ENCODE measurements at places on chromosomes 7 and 10.

DNA sequence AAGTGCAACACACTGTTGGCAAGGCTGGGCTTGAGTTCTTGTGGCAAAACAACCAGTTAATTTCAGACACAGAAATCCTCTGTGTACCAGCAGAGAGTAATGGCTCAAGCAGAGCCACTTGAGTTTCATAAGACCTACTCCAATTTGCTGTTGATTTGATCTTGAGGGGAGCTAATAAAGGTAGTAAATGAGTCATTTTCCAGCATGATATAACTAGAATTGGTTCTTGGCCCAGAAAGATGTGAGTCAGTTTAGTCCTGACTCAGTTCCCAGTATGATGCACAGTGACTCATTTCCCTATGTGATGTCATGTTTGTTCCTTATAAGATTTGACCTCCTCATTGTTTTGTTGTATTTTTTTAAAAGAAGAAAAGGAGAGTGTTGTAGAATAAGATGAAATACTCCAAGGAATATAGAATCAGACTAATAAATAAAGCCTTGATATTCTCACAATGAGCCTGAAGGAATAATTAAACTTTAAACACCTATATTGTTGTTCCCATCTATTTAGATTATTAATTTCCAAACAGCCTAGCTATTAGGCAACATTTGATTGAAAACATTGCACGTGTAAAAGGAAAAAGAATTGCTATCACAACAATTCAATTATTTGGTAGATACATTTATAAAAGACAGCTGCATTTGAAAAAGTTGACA is 186.2 kb downstream of the REEP3 start:
- no peak for DNase-seq

DNA sequence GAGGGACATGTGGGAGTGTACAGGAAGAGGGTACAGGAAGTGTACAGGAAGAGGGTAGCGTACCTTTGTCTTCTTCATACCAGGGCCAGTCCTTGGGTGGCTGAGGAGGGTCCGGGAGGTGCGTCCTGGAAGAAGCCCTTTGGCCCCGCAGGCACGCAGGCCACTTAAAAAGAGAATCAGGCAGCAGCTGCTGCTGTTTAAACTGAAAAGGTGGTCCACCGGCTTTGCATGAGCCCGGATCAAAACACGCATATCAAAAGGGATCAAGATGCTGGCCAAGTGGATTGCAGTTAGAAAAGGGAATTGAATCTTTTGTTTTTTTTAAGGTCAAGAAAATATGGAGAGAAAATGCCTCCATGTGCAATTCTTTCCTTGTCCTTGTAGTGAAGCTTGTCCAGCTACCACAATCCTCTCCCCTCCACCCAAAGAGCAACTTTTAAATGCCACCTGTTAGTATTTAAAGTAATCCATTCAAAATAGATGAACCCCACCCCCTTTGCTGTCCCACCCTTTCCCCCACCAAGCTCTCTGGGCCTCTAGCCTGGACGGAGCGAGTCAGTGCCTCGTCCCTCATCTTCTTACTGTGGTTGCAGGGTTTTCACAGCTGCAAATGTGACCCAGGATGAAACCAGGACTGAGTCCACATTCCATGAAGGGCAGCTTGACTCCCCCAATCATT is 142.8 kb downstream of the GLCCI1 start:
- no peak for DNase-seq

DNA sequence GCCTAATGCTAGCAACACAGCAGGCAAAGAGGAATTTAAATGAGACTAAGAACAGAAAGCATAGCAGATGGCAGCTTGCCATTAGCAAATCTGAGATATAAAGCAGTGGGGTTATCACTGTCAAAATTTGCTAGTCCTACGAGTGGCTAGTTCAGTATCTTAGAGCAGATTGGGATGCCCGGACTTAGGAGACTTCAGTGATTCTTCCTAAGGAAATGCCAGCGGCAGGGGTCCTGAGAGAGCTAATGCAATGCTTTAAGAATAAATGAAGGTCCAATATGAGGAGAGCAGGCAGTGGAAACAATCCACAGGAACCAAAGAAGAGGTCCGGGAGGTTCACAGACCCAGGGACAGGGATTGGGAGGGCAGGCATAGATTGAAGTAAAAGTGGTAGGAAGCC is 169.3 kb upstream of the NPSR1 start:
- no peak for DNase-seq

- DNase-seq, result peak; percentile 45
Observed at GRCh38 chr7:4775848-4776623, 613 bp downstream of the AP5Z1 start.

DNA sequence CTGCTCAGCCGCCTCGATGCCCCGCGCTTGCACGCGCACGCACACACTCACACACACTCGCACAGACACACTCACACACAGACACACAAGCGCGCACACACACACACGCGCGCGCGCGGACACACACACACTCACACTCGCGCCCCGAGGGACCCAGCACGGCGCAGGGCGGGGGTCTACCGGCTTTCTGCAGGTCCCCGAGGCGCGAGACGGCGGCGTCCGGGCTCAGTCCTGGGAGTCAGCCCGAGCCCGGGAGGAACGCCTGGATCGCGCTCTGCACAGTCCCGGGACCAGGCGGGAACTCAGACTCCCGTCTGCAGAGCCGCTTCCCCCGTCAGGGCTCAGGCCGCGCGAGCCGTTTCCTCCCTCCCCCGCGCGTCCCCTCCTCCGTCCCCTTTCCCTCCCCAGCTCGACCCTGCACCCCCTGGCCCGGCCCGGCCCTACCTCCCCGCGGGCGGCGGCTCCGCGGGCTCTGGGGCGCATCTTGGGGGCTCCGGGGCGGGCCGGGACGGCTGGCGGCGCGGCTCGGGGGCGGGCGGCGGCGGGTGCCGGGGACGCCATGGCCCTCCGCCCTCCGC is 464 bp downstream of the DENND2A start:
- no peak for DNase-seq

GRCh38 chr10:14089556-14090292 is 241.0 kb downstream of the FRMD4A start:
- no peak for DNase-seq

All from HL-60 (cell line).